ENCODE measurements at places on chromosomes 5 and 9.

DNA sequence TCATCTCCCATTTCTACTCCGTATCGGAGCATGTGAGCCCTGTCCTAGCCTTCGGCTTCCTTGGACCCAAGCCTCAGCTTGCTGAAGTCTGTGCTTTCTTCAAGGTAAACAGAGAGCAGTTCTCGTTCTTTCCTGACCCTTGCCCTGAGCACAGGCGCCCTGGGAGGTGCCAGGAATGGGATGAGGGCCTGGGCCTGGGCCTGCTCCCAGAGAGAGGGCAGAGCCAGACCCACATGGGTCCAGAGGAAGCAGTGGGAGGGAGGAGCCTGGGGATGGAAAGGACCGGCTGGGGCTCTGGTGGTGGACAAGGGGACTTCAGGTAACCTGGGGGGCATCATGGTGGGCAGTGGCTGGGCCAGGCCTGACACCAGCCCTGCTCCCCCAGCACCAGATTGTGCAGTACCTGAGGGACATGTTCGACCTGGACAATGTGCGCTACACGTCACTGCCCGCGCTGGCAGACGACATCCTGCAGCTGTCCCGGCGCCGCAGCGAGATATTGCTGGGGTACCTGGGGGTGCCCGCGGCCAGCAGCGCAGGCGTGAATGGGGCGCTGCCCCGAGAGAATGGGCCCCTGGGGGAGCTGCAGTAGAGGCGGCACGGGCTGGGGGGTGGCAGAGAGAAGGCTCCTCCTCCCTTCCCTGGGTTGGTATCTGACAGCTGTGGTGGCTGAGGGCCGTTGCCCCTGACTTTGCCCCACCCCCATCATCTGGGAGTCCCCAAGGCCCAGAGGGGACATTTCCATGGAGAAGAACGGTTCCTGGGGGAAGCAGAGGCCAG, 10.9 kb upstream of the DOLPP1 start:
- DNase-seq, result no peak

DNA sequence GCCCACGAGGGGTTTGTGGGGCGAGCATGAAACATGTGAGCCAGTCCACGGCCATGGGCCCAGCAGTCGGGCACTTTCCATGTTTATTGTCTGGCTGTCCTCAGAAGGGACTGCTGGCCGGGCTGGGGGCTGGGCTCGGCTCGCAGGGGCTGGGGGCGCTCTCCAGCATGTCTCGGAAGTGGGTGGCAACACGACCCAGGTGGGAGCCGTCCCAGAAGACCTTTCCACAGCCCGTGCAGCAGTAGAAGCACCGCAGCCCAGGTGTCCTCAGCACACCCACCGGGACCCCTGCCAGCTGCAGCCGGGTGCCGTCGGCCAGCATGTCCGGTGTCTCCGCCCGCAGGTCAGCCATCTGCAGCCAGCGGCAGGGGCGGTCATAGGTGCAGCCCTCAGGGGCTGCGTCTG, 4.8 kb upstream of the NRARP start:
- DNase-seq, result no peak

GRCh38 chr9:16134351-16134750, 581.5 kb downstream of the CCDC171 start:
- no peak for DNase-seq

- no peak for DNase-seq
These were observed 550.1 kb downstream of the LRRC70 start for GRCh38 chr5:63128761-63129160.

DNA sequence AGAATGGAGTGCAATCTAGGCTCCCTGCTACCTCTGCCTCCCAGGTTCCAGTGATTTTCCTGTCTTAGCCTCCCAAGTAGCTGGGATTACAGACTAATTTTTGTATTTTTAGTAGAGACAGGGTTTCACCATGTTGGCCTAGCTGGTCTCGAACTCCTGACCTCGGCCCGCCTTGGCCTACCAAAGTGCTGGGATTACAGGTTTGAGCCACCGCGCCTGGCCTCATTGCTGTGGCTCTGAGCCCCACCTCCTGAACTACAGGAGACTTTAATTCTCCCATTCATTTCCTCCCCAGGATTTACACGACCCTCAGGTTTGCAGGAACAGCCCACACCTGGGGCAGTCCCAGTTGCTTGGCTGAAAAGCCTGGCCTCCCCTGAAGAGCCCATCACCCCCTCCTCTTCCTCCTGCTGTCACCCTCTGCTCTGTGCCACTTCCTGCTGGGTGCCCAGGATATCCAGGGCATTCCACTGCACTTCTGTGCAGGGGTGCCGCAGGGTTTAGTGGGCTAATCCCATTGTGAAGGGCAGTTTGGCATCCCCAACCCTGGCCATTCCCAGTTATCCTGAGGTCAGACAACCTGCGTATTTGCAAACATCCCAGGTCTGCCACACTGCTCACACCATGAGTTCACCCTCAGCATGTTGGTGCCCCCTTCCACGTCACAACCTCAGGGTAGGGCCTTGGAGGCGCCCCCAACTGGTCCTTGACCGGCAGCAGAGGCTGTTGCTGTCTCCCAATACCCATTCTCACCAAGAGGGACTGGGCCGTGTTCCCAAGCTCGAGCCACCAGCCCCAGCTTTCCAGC, 265.0 kb upstream of the IRX4 start:
- no peak for DNase-seq

DNA sequence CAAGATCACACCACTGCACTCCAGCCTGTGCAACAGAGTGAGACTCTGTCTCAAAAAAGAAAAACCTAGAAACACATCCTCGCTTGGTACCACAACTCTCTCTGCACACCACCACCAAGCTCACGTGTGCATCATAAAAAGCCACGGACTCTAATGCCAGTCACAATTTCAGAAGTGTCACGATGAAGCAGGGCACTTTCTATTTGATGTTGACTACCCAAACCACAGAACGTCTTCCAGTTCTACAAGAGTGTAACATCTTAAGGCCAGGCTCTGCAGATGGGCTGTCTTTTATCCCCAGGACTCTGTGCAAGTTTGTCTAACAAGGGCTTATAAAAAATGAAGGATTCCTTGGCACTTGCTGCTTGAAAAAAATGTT, 22.9 kb downstream of the GFPT2 start:
- DNase-seq, result no peak

DNA sequence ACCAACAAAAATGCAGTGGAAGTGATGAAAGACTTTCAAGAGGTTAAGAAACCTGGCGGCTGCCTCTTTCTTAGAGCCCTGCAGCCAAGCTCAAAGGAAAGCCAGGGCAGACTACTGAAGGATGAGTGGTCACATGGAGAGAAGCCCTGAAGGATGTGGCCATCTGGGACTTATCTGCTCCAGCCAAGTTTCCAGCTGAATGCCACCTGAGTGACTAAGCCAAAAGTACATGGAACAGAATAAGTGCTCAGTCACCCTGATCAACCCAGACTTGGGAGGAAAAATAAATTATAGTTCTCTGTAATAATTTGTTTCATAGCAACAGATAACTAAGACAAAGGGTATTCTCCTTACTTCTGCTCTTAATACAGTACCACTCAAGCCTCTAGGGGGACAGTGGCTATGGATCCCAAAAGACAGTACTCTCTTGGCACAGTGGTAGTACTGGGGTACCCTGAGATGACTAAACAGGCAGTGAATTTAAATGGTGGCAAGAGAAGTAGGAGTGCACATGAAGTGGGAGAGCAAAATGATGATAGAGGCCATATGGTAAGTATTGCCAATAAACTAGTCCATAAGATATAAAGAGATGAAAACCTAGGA, 182.3 kb downstream of the ELAVL2 start:
- DNase-seq, result no peak

DNA sequence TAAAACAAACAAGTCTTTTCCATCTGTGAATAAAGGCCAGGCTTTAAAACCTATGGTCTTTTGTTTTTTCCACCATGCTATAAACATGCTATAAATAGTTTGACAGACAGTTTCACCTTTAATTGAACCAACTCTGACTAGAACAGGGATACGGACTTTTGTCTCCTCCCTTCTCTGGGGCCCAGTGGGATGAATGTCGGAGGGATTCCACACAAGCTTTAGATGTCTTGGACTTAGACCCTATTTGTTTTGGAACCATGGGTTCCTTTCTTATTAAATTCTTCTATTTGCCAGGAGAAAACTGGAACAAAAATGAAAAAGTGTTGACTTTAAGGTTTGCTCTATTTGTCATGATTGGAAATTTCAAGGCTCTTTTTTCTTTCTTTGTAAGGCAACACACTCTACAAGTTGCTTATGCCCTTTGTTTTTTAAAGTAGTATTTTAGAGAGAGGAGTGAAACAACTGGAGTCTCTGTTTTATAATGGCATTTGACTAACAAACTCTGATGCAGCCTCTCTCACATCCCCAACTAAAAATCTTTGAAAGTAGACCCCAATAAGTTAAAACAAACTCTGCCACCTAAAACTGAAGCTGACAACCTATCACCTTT, 145.3 kb downstream of the MLLT3 start:
- peak; percentile 7 for DNase-seq

DNA sequence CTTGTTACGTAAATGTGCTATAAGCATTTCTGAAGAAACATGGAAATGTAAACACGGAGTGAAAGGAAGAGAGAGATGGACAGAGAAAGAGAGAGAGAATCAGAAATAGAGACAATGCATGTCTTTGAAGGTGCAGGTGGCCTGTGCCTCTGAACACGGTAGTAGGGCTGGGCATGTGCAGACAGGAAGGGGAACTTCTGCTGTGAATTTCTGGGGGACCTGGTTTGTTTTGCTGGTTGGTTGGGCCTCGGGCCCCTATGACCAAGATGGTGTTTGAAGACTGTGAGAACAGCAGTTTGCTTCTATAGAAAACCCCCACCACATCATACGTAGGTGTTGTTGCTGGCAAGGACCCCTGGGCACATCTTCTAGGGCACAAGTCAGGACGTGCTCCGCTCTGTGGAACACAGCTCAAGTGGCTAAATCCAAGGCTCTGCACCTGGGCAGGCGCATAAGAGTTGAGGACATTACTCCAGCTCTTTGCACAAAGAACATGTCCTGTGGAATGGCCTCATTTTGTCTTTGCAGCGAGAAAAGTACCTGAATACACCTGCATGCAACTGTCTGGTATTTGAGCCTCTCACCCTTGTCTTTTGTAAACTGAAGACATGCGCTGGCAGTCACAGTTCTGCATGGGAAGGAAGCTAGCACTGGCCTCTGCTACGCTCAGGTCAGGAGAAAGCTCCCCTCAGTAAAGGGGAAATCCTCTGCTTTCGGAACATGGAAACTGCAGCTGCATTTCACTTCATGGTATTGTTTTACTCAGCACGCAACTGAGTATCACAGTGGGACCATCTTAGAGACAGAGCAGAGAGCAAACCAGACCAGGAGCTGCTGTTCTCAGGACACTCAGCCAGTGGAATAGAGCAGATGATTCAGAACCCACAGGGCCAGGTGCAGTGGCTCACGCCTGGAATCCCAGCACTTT, 2.7 kb downstream of the OR2V2 start:
- no peak for DNase-seq

DNA sequence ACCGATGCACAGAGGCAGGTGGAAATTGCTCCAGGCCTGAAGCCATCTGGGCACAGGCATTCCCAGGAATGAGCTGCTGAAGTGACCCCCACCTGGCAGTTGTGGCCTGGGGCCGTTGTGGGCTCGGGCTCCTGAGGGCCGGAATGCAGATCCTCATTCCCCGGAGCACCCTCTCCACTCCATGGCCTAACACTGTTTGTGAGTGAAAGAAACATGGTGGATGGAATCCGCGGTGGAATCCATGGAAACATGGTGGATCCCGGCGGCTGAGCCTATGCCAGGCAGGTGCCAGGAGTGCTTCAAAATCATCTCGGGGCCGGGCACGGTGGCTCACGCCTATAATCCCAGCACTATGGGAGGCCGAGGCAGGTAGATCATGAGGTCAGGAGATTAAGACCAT, 3.6 kb upstream of the SARDH start:
- DNase-seq, result no peak

DNA sequence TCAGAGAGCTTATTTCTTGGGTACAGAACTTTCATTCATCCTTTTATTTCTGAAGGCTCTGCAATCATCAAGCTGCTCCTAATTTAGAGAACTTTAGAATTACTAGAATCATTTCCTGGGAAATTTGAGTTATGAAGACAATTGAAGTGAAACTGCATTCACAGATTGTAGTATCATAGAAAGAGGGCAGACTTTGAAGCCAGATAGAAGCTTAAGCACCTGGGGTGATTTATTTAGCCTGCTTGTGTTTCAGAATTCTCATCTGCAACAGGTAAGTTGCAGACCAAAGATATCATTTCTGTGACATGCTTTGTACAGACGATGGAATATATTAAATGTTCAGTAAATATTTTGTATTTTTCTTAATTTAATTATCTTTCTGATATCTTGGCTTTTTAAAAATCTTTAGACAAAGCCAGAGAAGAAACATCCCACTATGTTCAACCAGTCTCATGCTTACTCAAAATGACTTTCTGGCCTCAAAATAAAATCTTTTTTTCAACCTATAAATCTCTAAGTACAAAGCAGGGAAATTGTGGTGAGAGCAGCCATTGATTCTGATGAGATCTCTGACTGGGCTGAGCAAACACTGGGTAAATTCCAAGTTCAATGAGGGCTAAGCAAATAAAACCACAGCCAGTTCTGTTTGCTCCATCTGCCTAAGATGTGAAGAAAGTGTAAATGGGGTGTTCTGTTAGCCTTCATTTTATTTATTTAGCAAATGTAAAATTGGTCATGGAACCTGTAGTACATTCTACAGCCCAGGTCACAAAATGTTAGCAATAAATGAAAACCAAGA, 264.7 kb upstream of the CCNG1 start:
- DNase-seq, result no peak

DNA sequence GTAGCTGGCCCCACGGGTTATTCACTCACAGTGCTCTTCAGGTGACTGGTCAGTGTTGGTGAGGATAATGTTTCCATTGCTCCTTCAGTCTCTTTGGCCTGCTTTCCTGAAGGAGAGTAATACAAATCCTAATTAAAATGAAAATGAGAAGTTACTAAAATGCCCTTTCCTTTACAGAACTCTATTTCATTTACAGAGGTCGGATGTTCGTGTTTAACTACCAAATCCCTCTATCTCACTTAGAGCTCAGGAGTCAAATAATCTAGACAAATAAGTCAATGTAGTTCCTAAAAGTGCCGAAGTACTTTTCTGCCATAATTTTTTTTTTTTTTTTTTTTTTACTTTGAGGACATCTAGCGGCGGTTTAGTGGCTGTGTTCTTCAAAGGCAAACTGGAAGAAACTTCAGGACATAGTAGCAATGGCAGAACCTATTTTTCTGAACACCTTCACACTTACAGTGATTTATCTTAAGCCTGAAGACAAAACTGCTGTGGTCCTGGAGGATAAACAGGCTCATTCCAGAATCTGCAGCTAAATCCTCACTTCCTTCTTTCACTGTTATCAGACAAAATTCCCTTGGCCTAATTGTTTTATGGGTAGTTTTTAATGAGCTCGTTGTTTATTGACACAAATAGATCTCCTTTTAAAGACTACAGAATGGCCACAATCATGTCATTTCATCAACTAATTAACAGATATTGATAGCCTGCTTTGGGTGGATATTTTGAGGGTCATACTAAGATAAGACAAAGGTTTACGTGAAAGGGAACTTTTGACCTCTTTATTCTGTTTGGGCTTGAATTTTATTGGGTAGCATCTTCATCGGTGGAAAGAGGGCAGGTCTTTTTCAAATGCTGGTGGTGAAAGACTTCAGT, 207.6 kb upstream of the DMRTA1 start:
- peak; percentile 75 for DNase-seq

- no peak for DNase-seq
These were observed 226.5 kb downstream of the ARL15 start for GRCh38 chr5:54083851-54084250.
